Activated T-helper 9 cell treated with anti-CD3 and anti-CD28 coated beads, Interleukin-2, amount 50 U/mL, for 16 hours (primary cell): ENCODE measurements at places on chromosomes 7 and 10.
A peak's percentile ranks its signal among the peaks of the same experiment; 100 is the strongest.

- DNase-seq: no peak
Measured at GRCh38 chr10:124632064-124632531, 112.1 kb downstream of the FAM53B start.

DNA sequence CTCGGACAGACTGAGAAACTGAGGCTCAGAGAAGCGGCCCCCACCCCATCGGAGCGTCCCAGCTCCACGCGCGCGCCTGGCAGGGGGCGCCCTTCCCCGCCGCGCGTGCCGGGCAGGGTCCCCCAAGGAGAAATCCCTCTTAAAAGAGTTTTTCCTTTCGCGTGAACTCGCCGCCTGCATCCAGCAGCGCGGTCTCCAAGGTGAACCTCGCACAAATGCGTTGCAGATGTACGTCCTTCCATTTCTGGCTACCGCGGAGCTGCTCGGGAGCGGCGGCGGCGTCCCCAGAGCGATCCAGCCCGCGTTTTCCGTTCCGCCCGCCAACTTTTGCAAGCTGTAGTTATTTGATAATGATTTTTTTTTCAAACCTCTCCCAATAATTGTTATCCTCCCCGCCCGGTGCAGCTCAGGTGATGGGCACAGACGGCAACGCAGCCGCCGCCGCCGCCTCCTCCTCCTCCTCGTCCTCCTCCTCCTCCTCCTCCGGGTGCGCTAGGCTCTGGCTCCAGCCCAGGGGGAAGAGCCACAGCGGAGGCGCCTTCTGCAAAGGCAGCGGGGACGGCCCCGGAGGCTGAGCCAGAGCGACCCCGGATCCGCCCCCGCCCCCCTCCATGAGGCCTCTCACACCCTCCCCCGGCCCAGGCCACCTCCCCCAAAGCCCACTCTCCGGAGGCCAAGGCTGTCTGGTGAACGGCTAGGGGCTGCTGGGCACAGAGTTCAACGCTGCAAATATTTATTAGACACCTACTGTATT is 74.0 kb upstream of the CUX1 start:
- DNase-seq: peak; percentile 35

DNA sequence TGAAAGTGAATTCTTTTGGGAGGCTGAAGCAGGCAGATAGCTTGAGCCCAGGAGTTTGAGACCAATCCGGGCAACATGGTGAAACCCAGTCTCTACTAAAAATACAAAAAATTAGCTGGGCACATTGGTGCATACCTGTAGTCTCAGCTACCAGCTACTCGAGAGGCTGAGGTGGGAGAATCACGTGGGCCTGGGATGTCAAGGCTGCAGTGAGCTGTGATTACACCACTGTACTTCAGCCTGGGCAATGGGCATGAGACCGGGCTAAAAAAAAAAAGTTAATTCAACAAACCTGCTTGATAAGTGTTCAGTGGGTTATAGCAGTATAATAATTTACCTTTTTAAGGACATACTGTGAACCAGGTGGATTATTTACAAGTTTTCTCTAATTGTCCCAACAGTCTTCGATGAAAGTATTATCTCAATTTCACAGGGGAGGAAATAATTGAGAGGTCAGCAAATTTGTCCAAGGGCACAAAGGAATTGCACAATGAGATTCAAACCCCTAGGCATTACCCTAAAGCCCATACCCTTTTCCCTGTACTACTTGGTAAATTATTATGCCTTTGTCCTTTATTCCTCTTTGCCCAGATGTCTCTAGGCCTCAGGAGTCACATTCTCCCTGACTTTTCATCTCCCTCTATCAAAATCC is 13.1 kb upstream of the DLD start:
- DNase-seq: no peak

GRCh38 chr10:91987397-91988037 is 63.9 kb downstream of the BTAF1 start:
- no peak for DNase-seq

DNA sequence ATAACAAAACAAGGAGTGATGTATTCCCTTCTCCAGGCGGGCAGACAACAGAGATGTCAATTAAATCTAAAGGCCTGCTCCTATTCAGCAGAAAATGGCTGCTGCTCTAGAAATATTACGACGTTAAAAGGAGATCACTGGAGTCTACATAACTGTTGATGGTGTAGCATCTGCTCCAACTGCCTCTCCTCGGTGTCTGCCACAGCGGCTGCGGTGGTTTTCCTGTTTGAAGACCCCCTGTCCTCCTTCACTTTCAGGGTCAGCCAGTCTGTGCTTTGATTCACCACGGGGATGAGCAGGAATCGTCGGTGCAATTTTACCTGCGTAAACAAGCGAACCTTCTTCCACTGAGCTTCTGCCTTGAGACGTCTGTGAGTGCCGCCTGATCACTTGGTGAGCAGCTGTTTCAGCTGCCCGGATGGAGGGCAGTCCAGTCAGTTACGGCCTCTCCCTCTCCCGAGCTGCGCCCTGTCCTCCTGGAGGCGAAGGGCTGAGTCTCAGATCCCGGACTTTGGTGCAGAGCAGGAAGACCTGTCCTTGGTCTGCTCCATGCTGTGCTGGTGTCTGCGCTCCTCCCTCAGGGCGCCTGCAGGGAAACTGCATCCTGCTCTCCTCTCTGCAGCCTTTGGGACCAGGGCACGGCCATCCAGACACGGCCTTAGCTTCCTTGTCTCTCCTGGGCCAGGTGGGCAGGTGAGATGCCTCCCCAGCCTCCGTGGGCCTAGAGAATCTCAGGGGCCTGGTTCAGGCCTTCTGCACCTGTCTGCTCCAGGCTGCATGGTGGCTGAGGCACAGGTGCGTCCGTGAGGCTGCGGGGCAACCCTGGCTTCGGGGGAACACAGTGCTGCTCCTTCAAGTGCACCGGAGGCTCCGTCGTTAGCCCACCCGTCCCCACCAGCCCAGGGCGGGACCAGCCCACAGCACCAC is 326.6 kb downstream of the ADARB2 start:
- DNase-seq: no peak

DNA sequence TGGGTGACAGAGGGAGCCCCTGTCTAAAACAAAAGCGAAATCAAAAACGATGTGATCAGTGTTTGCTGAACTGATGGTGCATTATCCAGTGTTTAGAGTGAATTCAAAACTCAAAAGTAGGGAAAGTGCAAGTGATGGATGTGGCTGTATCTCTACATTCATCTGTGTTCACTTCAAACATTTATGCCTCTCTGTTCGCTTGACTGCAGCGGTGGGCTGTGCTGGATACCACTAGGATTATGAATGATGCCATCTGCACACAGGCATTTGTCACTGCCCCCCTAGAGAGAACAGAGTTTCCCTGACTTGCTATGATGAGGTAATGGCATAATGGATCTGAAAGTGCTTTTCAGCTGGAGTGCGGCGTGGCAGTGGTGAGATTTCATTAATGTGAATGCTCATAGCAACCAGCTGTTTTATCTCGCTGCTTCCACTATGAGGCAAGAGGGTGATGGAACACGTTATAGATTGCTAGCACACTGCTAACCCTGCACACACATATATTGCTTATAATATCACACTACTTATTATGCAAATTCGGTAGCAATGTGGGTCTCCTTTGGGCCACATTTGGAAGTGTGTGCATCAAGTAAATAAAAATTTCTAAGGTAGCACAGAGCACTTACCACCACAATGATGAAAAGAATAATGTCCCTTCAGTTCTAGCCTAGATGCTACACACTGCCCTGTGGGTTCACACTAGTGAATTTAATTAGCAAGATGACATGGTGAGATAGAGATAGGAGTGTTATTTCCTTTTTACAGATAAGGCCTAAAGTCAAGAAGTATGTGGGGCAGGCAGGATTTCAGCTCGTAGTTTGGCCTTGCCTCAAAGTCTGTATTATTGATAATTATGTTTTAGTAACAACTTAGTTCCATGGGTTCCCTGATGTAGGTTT is 164.7 kb downstream of the CAMK1D start:
- DNase-seq: no peak

- no peak for DNase-seq
Measured at GRCh38 chr10:16777473-16778370, 39.5 kb downstream of the RSU1 start.

DNA sequence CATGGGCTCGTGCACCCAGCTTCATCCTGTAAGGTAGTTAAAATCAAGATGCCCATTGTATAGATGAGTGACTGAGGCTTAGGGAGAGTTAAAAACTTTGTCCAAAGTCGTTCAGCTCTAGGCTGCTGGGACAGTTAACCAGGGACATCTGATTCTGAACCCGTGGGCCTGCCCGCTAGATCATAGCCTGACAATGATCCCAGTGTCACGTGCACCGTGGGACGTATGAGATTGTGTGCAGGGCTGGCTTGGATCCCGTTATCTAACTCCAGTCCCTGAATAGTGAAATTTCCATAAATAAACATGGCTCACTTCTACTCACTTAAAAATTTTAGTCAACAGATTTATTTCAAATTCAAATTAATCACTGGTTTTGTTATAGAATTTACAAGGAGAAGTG is 24.9 kb downstream of the C10orf120 start:
- no peak for DNase-seq

DNA sequence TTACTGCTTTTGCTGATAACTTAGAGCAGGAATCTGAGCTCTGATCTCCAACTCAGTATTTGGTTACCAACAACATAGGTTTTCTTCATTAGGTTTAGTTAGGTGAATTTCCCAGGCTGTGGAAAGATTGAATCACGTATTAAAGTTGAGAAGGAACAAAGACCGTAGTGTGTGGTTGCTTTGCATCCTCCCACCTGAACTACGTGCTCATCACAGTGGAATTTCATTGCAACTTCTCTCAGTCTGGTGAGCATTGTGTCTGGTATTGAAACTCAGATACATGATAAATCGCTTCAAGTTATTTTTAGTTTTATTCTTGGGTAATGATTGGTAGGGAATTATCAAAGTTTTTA is 139.4 kb upstream of the AKR1E2 start:
- DNase-seq: peak; percentile 6

DNA sequence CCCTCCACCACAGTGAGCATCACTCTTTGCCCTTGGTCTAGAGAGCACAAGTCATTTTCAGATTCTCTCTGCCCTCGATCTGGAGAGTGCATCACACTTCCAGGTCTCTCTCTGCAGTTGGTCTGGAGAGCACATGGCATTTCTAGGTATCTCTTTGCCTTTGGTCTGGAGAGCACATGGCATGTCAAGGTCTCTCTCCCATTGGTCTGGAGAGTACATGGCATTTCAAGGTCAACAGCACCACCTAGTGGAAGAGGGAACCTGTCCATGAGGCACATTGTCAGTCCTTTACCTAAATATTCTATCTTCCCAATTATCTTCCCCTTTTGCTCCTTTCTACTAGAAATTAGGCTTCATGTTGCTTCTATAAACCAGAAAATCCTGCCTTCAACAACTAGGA is 1139.4 kb downstream of the XPNPEP1 start:
- DNase-seq: no peak

- no peak for DNase-seq
Measured at GRCh38 chr10:17443707-17444387, 10.5 kb downstream of the ST8SIA6 start.

DNA sequence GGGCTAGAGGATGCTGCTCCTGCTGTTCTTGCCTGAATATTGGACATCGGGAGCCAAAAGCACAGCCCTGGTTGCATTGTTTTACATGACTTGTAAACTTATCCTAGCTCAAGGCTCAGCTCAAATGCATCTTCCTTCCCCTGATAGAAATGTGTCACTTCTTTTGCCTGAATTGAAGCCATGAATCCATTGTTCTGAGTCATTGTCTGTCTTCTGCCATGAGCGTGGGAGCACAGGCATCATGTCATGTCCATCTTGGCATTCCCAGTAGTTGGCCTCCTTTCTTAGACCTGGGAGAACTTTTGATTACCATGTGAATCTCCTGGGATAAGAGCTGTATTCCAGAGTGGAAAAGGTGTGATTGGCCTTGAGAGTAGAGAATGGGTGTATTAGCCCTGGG is 54.1 kb upstream of the OPN4 start:
- no peak for DNase-seq

DNA sequence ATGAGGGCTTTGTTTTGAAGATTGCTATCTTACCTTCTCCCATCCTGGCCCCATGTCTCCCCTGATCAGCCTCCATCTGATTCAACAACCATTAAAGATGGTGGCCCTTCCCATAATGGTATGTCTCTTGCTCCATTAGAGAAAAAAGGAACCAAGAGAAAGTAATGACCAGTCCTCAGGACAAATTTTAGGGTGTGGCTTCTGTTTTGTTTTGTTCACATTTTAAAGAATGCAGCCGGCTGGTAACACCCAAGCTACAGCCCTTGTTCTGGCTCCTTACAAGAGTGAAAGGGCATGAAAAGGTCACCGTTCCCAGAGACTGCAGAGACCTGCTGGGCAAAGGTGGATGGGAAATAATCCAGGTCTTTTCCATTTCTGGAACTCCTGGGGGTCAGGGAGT is 287.9 kb upstream of the NEBL start:
- DNase-seq: no peak

DNA sequence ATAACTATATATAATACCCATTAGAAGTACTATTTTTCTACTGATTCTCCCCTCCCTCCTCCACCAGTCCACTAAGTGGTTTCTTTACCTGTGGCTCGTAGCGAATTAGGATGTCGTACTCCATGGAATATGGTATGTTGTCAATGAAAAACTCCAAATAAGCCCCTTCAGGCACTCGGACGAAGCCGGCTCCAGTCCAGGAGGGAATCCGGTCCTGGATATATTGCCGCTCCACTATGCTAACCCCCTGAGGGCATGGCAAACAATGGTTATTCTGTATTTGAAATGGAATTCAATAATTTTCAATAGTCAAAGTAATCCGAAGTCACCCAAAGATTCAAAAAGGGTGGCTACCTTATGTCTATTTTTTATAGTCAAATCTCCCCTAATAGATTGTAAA is 40.1 kb downstream of the LAMB1 start:
- no peak for DNase-seq

DNA sequence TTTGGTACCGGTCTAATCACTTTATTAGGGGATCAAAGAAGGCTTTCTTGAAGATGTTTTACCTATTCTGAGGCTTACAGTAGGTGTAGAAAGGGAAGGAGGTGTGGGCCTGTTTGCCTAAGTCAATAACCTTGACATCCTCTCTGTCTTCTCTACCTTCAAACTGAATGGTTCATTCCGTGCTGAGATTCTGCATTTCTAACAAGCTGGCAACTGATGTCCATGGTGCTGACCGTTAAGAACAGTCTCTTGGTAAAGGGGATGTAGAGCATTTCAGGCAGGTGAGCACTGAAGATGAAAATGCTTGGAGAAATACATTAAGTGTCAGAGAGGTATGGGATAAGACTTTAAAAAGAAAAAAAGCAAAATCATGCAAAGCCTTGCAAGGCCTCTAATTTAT is 51.5 kb upstream of the DGKB start:
- DNase-seq: no peak

GRCh38 chr10:97590082-97590747 is 694 bp downstream of the C10orf62 start:
- no peak for DNase-seq

- no peak for DNase-seq
Measured at GRCh38 chr10:8063935-8064334, 9.4 kb downstream of the GATA3 start.

DNA sequence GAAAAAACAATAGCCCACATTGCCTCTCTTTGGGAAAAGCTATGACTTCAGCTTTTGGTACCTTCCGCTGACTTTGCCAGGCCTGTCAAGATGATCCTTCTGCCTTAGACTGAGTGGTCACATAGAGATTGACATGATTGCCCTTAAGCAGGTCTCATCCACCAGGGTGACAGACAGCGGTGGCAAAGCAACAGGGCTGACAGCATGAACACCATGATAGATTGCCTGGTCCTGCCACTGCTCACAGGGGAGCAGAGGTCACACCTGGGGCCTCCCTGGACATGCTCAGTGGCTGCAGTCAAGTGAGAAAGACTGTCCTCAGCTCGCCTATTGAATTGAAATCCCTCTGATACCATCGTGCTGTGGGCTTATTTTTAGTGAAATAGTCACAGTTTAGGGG is 1080.2 kb downstream of the KCNMA1 start:
- DNase-seq: no peak
